ENCODE measurements at places on chromosomes 7 and 10.
A peak's percentile ranks its signal among the peaks of the same experiment; 100 is the strongest.

GRCh38 chr7:150412016-150412415 lies 32.9 kb downstream of the ZNF775 start:
- DNase-seq = no peak

- no peak for DNase-seq
Observed at GRCh38 chr10:115606086-115606485, 512.9 kb downstream of the ATRNL1 start.

GRCh38 chr7:44736896-44737295 lies 11.8 kb upstream of the ZMIZ2 start:
- DNase-seq = no peak

GRCh38 chr10:1579141-1579491 lies 158.2 kb downstream of the ADARB2 start:
- no peak for DNase-seq

GRCh38 chr7:108071551-108071950 lies 58.6 kb downstream of the LAMB4 start:
- DNase-seq = peak; percentile 46

DNA sequence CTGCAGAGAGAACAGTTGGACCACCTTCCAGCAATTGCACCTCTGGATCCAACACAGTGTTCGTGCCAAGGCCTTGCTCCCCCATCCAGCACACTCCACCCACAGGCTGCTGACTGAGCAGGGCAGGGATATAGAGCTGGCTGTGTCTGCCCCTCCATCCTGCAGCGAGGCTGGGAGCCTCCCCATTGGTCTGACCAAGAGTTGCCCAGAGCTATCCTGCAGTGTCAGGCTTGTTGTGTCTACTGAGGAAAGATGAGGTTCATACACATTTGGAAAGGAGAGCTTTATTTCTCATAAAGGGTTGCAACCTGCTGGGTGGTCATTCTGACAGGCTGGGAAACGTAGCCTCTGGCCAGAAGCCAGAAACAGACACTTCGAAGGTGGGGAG lies 27.1 kb downstream of the PRF1 start:
- DNase-seq = no peak
